NCI-H1105 treated with DMSO at 0.1 percent for 48 hours (cell line): ENCODE measurements at places on chromosomes 6 and 20.
A peak's percentile ranks its signal among the peaks of the same experiment; 100 is the strongest.

- no peak for DNase-seq
Measured at GRCh38 chr20:48008850-48009515, 223.7 kb upstream of the SULF2 start.

DNA sequence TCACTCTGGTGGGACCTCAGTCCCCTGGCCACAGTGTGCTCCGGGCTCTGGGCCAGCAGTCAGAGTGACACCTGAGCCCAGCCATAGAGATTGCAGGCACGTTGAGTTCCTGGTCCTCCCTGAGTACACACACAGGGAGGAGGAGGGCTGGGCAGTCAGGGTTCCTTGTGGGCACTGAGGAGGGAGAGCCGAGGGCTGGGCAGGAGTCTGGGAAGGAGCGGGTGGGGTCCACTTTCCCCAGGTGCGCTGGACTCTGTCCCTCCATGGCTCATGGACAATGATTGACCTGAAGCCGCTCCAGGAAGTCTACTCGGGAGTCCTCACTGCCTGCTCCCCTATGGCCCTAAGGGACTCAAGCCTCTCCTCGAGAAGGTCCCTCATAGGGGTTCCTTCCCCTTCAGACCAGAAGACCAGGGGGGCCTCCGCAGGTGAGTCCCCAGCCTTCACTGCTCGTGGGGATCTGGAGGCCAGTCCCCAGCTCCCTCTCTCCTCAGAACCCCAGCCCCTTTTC, 1.1 kb downstream of the SLC44A4 start:
- DNase-seq: no peak

GRCh38 chr20:45405571-45406259, 2.4 kb upstream of the DBNDD2 start:
- DNase-seq: no peak

GRCh38 chr6:125207956-125208355, 54.4 kb downstream of the TPD52L1 start:
- no peak for DNase-seq

GRCh38 chr20:59729506-59729905, 125.2 kb downstream of the PHACTR3 start:
- DNase-seq: no peak

DNA sequence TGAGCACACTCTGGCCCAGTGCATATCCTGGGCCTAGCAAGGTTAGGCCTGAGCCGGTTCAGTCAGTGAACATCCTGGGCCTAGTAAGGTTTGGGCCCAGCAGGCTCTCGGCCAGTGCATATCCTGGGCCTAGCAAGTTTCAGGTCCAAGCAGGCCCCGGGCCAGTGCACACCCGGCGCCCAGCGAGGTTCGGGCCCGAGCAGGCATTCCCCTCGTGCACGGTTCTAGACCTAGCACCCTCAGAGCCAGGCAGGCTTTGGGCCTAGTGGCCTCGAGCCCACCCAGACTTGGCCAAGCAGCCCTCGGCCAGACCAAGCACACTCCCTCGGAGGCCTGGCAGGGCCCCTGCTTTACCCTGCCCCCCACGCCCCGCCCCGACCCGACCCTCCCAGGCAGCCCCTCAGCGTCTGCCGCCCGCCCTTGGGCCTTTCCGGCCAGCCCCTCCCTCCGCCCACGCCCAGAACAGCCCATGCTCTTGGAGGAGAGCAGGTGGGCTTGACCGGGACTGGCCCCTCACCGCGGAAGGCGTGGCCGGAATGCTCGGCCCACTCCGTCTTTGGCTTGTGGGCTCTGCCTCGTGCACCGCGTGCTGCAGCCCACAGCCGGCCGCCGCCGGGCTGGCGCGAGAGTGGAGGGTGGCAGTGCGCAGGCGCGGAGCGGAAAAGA, at the start of gene CTCFL:
TSS of gene CTCFL (minus strand) at position 630 of the 666 bp plus-strand sequence. CDS start 935 bp downstream, outside the sequence.
- no peak for DNase-seq

DNA sequence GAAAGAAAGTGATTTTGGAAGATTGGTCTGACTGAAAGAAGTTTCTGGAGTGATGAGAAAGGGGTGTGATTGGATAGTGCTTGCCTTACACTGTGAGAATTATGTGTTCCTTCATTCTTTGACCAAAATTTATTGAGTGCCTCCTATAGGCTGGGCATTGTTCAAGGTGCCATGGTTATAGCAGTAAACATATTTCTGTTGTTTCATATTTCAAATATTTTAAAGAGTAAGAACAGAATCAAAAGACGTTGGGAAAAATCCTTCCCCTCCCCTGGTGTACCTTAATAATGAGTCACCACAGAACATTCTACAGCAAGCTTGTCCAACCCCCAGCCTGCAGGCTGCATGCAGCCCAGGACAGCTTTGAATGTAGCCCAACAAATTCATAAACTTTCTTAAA, 78.6 kb downstream of the GCLC start:
- no peak for DNase-seq

- DNase-seq: no peak
Measured at GRCh38 chr20:35129647-35130069, 17.5 kb downstream of the EDEM2 start.

DNA sequence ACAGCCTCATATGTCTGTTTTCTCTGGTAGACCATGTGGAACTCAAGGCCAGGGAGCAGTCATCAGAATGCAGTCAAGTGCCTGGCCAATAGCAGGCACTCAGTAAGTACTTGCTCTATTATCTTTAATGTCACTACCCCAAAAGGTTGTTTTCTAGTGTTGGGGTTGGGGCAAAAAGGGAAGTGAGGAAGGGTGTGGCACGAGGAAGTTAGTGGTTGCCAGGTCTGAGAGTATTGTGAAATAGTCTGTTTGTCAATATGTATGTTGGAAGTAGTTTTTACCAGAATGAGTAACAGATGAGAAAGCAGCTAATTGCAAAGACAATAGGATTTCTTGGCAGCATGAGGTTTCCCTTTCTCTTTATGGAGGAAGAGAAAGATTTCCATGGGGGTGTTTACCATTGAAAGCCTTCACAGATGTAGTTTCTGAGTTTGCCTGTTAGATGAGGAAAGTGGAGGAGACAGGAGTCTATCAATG, 59.5 kb upstream of the ARMH2 start:
- no peak for DNase-seq

DNA sequence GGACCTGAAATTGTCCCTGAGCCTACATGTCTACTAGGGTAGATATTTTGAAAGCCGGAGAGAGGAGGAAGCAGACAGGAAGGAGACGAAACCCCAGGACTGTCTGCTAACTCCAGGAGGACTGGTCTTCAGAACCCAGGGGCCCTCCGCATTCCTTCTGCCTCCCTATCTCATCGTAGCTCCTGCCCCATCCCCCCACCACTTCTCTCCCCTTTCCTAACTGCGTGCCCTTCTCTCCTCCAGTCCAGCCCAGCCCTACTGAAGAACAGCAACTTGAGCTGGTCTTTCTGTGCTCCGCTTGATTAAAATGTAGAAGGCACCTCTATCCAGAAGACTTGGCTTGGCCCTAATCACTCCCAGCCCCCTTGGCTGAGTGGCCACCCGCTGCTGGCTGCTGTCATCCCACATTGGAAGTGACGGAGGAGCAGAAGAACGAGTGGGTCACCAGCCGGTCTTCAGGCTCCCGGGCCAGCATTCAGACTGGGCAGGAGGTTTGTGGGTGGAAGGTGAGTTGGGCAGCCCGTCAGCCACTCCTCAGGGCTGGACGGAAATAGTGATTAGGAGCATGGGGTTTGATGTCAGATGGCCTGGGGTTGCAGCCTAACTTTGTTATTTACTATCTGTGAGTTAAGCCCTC, 28.8 kb upstream of the ANGPT4 start:
- DNase-seq: no peak

- DNase-seq: no peak
Measured at GRCh38 chr6:24251339-24251738, 106.5 kb downstream of the DCDC2 start.

DNA sequence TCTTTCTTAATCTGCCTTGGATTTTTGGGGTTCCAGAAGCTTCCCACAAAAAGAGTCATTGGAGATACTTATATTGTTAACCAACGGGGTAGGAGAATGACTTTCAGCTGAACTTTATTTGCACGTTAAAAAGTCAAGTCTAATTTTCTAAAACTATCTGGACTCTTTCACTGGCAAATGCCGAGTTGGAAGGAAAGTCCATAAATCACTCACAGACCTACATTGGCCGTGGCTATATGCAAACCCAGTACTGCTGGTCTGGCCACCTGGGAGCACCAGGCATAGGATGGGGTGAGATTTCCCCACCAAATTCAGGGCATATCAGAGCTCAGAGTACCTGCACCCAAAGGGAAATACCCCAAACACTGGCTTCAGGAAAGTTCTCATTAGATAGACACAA, 71.3 kb upstream of the SALL4 start:
- no peak for DNase-seq

GRCh38 chr6:37048851-37049757, 43.6 kb downstream of the FGD2 start:
- DNase-seq: no peak

DNA sequence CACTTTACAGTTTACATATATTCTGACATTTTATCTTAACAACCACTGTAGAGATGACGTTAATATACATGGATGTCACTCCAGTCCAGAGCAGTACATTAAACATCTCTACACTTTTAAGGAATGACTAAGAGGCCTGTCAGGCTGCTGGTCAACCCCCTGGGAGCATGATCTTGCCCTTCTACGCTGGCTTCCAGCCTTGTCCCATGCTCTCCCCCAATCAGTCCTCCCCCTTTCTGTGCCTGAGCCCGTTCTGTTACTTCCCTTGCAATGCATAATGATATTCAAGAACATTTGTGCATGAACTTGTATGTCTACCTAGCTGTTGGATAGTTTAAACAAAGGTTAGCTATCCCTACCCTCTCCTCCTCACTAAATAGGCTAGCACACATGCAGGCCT, 40.5 kb upstream of the PLCB4 start:
- DNase-seq: no peak

DNA sequence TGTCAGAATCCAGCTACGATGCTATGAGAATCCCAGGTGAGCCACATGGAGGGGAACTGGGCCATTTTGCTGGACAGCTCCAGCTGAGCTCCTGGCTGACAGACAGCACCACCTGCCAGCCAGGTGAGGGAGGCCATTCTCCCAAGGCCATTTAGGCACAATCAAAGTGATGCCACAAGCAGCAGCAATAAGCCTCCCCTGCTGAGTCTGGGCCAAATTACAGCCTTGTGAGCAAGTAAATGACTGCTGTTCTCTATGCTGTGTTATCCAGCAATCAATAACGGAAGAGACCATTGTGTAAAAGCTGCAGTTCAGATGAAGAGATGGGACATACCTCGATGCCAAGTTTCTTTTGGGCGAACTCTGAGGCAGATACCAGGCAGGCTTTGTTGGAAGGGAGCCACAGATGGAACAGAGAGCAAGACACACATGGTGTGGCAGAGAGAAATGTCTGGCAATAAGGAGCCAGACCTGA, 14.0 kb upstream of the SCGN start:
- DNase-seq: peak; percentile 97

DNA sequence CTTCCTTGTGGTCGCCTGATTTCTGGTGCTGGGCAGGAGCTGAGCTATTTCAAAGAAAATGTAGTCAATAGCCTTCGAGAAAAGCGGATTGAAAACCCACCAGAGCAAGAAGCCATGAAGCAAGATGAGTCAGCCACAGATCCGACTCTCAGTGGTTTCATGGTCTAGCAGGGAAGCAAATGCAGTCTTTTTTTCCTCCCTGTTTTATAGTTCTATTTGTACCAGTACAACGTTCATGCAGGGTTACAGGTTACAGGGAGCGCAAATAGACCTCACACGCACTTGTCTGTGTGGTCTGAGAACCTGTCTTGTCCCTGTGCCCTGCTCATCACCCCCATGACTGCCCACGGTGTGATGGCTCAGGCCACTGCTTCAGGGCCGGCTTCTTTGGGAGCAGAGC, 309.8 kb upstream of the SUPT3H start:
- no peak for DNase-seq

GRCh38 chr20:49983848-49984408, 1.1 kb downstream of the SNAI1 start:
- no peak for DNase-seq

DNA sequence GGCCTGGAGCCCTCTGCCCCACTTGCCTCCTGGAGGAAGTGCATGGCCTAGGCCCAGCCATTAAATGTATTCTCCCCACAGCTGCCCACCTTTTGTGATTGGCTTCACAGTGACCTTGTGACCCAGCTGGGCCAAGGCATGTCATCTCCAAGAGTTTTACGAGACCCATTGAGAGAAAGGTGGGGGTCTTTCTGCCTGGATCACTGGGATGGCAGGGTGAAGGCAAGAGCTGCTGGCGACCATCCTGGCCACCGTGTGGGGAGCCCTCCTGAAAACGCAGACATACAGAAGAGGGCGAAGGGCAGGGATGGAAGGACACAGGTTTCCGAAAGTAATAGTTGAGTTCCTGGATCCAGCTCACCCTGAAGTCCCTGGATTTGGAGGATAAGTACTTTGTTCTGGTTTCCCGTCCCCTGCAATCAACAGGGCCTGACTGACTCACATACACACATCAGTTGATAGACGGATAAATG, 12.3 kb upstream of the SPO11 start:
- no peak for DNase-seq

GRCh38 chr20:63941282-63942081, 14.7 kb downstream of the UCKL1 start:
- no peak for DNase-seq

DNA sequence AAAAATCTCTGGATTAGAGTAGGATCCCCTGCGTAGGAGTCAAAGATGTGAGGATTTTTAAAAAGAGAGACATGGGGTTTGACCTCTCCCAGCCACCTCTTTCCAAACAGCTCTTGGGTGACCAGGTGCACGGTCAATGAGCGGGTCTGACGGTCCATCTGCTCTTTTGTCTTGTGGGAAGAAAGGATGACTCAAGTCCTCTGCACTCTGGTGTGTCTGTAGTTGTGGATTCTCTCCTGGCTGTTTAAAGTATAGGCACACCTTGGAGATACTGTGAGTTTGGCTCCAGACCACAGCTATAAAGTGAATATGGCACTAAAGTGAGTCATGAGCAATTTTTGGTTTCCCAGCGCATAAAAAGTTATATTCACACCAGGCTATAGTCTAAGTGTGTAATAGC, 209.8 kb downstream of the BMP7 start:
- no peak for DNase-seq

DNA sequence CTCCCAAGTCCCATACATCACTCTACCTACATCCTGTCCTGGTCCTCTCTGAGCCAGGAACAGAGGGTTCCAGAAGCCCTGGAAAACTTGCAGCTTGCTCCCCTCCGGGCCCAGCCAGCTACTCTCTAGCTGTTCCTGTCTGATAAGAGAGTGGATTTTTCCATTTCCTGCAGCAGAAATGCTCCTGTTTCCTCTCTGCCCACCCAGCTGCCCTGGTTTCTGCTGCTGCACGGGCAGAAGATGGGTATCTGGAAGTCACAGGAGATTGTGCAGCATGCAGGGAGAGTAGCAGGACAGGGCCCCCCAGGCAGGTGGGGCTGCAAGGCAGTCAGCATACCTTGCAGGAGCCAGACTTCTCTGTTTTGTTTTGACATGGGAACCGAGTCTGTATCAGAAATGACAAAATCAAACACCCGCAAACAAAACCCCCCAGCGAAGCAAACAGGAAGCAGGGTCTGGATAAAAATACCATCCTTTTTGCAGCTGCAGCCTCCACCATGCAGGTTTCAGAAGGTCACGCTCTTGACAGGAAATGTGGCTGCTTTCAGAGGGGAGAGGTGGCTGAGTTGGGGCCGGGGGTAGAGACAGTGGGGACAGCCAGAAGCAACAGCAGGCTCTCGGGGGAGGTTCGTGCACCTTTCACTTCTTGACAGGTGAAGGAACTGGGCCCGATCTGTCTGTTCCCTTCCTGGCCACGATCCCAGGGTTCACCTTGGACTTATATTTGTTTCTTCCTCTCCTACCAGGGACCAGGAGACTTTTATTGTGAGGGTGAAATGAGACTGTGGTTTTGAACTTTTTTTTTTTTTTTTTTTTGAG, 50.8 kb upstream of the FAM83D start:
- no peak for DNase-seq

- no peak for DNase-seq
Measured at GRCh38 chr6:42961020-42961470, 491 bp downstream of the GNMT start.
